ENCODE measurements at places on chromosomes 13 and 19.

- no peak for DNase-seq
Measured at GRCh38 chr13:110354715-110355473, 47.8 kb downstream of the COL4A2 start.

DNA sequence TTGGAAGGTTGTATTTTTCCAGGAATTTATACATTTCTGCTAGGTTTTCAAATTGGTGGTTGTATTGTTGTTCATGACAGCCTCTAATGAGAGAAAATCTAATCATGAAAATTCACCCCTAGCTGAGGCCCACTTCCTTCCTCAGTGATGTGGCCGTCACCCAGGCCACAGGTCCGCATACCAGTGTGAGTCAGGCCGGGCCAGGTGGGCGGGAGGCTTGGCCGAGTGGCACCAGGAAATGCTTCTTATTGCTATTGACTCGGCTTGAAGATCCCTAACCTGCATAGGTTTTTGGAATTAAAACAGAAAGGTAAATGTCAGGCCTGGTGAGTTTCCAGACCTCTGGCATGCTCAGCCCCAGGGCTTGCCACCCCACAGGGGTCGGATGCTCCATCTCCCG lies 88.7 kb downstream of the SCGB2B2 start:
- DNase-seq, result no peak

DNA sequence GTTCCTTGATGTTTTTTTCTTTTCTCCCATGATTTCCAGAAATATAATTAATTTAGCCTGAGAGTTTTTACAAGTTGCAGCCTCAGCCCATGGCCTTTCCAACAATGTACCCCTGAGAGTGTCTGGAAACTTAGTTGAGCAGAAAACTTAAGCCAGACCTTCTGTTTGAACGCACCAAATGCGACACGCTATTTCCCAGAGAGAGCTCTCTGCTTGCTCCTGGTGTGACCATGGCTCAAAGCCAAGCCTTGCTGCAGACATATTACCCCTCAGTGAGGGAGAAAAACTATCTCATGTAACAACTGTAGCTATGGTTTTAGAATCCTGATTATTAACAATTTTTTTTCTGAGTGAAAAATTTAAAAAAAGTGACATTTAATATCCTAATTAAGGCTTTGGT lies 1204.5 kb upstream of the SLC10A2 start:
- DNase-seq, result no peak

- peak; percentile 22 for DNase-seq
Measured at GRCh38 chr13:76822698-76823267, 63.4 kb downstream of the KCTD12 start.

DNA sequence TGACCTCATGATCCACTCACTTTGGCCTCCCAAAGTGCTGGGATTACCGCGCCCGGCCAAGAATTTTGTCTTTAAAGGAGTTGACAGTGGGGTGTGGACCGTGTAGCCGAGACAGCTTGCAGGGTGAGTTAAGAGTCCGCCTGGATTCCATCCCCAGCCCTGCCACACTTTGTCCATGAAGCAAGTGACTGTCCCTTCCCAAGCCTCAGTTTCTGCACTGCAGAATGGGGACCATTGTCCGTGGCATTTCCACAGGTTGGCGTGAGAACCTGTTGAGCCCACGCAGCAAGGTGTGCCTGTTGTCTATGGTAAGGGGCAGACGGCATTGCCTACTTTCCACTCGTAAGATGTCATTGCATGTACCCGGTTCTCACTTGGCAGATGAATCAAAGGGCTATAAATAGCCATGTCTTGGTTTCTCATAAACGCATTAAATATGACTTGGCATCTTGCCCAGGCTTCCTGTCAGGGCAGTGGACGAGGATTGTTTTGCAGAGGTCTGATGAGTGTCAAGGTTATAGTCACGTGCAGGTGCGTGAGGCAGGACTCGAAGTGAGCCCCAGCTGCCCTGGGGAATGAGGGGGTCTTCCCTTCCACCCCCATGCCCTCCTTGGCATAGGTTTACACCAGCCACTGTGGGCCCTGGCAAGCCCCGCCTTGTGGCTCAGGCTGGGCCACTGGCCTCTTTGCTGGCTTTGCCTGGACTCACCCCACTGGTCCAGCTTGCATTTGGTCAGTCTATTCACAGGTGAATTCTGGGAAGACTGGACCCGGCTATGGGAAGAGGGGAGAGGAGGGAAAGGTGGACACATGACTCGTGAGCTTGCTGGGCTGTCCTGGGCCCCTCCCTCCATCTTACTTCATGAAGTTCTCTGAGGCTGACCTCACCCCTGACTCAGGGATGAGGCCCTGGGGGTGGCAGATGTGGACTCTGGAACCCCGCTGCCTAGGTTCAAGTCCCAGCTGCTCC lies 14.6 kb downstream of the FAM187B start:
- DNase-seq, result no peak

DNA sequence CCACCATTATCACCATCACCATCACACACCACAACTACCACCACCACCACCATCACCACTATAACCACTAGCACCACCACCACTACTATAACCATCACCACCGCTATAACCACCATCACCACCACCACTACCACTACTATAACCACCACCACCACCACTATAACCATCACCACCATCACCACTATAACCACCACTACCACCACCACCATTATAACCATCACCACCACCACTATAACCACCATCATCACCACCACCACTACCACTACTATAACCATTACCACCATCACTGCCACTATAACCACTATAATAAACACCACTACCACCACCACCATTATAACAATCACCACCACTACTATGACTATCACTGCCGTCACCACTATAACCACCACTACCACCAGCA lies 173.2 kb downstream of the DCLK1 start:
- DNase-seq, result no peak

DNA sequence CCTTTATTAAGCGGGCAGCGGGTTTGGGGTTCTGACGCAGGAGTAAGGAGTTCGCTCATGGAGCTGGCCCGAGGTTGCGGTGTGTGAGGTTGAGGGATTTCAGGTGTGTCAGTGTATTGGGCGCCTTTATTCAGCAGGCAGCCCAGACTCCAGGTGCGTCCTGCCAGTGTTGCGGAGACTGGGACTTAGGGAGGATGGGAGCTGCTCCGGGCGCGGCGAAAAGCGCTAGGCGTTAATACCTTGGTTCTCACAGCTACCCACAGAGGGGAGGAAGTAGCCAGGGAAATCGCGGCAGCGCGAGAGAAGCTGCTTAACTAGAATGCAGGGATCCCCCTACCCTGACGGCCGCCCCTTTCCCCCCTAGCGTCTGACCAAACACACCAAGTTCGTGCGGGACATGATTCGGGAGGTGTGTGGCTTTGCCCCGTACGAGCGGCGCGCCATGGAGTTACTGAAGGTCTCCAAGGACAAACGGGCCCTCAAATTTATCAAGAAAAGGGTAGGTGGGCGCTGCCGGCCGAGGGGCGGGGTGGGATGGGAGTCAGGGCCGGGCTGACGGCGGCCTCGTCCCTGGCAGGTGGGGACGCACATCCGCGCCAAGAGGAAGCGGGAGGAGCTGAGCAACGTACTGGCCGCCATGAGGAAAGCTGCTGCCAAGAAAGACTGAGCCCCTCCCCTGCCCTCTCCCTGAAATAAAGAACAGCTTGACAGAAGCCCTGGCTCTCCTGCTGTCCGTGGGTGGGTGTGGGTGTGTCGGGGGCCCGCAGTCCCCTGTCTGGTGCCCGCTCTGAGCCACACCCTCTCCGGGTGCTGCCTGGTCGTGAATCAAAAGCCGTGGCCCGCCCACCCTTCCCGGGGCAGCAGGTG lies 1.1 kb downstream of the RPL36 start:
- no peak for DNase-seq

DNA sequence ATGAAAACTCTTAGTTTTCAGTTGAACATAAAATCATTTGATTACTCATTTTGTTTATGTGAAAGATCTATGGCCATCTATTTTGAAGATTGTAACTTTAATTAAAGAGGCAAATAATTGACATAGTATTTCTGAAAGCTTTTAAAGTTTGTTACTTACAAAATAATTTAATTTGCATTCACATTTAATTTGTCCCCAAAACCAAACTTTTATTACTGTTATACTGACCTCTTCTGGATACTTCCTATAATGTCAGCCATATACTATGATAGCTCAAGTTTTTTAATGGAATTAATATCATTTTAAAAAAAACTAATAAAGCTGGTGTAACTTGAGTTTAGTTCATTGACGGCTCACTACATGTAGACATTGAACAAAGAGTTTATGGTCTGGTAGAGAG lies 4.9 kb upstream of the SGCG start:
- no peak for DNase-seq

DNA sequence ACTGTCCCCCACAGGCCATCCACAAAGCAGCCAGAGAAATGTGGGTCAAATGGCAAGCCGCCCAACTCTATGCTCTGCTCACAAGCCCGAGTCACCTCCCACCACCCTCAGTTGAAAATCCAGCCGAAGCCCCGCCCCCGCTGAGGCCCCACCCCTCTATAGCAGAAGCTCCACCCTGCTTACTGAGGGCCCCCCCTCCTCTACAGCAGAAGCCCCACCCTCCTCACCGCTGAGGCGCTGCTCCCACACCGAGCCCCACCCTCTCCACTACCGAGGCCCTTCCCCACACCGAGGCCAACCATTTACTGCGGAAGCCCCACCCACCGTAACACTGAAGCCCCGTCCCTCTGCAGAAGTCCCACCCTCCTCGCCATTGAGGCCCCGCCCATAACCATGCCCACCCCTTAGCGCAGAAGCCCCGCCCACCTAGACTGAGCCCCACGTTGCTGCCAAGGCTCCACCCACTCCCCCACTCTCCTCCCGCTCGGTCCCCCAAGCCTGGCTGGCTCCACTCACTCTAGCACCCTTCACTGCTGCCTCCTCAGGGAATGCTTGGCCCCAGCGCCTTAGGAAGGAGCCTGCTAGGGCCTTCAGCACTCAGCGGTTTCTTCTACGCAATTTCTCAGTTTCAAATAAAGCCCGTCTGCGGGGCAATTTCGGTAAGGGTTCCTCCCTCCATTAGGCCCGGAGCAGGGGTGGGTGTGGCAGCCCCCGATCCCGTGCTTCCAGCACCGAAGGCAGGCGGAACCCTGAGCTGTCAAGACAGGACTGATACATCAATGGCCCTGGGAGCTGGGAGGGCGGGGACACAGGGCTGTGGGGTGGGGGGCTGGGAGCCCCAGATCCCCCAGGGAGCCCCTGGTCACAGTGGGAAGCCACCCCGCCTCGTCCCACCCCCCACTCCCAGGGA lies 9.0 kb upstream of the MYDGF start:
- DNase-seq, result no peak

- DNase-seq, result no peak
Measured at GRCh38 chr13:35851881-35852280, 279.3 kb downstream of the DCLK1 start.

- DNase-seq, result no peak
Measured at GRCh38 chr13:75422028-75422427, 59.9 kb downstream of the TBC1D4 start.

DNA sequence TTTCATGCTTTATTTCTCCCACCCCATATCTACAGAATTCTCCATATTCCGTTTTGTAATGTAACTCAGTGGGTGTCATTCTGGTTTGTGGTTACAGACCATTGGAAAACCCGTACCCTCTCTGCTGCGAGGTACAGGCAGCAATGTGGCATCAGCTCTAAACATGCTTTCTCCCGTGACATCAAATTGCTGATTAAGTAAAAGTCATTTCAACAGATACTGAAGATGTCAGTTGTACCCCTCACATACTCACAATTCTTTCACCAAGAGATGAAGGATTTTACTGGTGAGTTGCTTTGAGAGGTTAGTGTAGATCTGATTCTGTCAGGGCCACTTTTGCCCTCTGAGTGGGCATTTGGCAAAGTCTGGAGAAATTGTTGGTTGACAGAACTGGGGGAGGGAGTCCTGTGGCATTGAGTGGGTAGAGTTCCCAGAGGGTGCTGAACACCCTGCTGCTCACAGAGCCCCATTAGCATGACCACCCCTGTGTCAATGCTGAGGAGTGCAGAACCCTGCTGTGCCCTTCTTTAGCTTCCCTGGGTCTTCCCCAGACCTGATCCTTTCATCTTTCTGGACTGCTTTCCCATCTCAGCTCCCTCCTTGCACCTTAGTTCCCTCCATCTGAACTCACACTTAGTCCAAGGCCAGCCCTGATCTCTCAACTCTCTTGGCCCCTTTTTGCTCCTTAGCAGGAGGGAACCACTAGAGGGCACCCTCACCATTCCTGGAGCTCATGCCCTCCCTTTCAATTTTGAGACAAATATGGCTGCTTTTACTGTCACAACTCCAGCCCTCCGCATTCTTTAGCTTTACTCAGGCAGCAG lies 39.9 kb upstream of the CEACAM8 start:
- DNase-seq, result peak; percentile 11

DNA sequence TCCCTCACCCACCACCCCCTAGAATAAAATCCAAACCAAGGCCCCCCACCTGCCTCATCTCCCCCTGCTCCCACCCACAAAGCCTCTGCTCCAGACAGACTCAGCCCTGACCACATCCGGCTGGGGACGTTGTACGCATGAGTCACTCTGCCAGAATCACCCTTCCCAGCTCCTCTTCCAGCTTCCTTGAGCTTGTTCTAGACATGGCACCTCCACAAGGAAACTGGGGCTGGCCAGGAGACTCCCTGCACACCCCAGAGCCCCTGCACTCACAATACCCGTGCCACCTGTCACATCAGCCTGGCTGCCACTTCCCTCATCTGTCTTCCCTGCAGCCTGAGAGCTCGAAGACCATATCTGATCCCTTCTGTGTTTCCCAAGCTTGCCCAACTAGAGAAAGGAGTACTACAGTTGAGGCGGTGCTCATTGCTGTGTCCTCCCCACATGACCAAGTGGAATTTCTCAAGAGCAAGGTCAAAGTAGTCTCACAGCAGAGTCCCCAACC lies 9.7 kb downstream of the DEDD2 start:
- no peak for DNase-seq

GRCh38 chr19:55638864-55639359 lies 1.9 kb upstream of the ZNF580 start:
- DNase-seq, result no peak

- DNase-seq, result no peak
Measured at GRCh38 chr13:113930671-113931637, 42.9 kb downstream of the C13orf46 start.

- DNase-seq, result no peak
Measured at GRCh38 chr19:2507109-2507508, 31.2 kb downstream of the GADD45B start.

Data from globus pallidus (tissue), 1 donor.